ENCODE measurements at places on chromosomes 7 and 10.

DNA sequence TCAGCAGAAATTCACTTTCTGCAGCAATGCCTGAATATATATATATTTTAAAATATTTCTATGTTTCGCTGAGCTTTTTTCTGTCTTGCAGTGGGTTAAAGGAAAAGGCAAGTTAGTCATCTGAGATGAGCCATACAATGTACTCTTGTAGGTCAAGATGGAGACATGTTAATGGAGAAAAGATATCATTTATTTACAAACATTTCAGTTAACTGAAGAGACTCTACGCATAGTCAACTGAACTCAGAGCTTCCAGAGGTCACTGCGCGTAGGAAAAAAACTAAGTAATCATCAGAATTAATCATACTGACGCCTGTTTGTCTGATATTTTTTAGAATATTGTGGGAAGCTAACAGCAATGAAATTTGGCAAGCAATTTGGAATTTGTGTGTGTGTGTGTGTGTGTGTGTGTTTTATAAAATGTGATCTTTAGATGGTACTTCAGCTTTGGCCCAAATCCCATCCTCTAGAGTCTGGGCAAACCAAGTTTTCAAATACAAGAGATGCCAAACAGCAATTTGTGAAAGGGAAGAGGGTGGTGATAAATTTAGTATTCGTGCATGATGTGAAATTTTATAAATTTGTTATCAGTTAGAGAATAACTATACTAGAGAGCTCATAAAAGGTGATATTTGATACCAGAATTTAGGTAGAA, 193.9 kb upstream of the AGR3 start:
- DNase-seq, result no peak

DNA sequence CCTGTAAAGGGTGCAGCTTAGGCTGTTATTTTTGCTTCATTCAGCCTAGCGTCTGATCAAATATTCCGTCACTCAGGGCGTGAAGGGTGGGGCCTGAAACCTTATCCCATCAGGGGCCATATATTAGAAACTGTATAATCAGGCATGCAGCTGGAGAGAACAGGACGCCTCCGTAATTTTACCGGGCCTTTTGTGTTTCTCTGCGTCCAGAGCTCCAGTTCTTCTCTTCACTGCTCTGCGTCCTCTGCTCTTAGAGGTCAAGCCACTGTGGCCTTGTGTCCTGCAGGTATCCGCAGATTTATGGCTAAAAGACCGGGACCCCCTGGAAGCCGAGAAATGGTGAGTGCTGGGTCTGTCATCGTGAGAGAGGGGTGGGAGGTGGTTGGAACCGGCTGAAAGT, at the start of gene ZNF735:
Gene ZNF735 (plus strand): TSS at position 301 of the 400 bp plus-strand sequence. CDS start 0 bp downstream, at position 301.
- no peak for DNase-seq

DNA sequence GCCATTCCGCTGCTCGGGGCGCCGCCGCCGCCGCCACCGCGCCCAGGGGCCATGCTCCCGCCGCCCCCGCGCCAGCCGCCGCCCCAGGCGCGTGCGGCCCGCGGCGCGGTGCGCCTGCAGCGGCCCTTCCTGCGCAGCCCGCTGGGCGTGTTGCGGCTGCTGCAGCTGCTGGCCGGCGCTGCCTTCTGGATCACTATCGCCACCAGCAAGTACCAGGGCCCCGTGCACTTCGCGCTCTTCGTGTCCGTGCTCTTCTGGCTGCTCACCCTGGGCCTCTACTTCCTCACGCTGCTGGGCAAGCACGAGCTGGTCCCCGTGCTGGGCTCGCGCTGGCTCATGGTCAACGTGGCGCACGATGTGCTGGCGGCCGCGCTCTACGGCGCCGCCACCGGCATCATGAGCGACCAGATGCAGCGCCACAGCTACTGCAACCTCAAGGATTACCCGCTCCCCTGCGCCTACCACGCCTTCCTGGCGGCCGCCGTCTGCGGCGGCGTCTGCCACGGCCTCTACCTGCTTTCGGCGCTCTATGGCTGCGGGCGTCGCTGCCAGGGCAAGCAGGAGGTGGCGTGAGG, 383 bp downstream of the MARVELD1 start:
- DNase-seq, result no peak

GRCh38 chr10:32887481-32887880, 70.5 kb downstream of the ITGB1 start:
- no peak for DNase-seq

All from retinal pigment epithelial cell (primary cell).